ENCODE measurements at places on chromosomes 3 and 15.

GRCh38 chr3:185661772-185662171 is 75.7 kb downstream of the SENP2 start:
- DNase-seq, result no peak

DNA sequence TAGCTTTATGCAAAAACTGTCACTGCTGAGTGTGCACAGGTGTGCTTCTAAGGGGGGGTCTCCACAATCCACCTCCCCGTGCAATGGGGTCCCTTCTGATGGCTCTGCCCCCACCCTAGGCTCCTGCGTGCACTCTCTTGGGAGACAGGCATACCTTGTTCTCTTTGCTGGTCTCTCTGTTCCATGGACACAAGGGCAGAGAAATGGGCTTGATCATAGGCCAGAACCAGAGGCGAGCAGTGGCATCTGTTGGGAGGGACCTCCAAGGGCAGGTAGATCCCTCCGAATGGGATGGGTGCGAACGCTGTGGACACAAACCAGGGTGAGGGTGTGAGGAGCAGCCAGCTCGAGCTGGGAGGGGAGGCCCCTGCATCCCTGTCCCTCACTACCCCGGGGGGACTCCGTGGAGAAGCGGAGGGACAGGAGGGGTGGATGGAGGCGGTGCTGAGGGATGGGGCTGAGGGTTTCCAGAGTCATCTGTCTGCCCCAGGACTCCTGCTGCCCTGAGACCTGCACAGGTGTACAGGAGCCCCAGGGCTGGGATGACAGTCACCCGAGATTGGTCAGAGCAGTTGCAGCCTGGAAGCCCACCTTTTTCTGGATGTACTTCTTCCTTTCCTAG is 175.0 kb downstream of the KLF13 start:
- DNase-seq, result no peak

DNA sequence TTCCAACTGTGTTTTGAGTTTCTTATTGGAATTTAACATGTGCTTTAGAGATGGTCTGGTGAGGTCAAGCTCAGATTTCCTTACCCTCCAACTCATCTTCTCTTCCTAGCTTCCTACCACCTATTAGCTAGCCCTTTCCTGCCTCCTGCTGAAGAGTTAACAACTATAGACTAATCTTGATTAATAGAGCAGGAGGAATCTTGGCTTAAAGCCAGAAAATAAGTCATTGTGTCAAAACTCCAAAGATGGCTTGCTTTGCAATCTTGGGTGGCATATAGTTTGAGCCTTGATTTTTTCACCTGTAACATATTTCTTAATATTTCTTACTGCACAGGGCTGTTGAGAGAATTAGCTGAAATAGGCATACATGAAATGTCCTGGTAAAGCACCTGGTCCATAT is 27.3 kb downstream of the BCL2L10 start:
- no peak for DNase-seq

GRCh38 chr15:55586808-55587207 is 1.3 kb downstream of the PYGO1 start:
- no peak for DNase-seq
